ENCODE measurements at places on chromosomes 7 and 10.

- no peak for DNase-seq
Measured at GRCh38 chr10:91980319-91980718, 56.7 kb downstream of the BTAF1 start.

DNA sequence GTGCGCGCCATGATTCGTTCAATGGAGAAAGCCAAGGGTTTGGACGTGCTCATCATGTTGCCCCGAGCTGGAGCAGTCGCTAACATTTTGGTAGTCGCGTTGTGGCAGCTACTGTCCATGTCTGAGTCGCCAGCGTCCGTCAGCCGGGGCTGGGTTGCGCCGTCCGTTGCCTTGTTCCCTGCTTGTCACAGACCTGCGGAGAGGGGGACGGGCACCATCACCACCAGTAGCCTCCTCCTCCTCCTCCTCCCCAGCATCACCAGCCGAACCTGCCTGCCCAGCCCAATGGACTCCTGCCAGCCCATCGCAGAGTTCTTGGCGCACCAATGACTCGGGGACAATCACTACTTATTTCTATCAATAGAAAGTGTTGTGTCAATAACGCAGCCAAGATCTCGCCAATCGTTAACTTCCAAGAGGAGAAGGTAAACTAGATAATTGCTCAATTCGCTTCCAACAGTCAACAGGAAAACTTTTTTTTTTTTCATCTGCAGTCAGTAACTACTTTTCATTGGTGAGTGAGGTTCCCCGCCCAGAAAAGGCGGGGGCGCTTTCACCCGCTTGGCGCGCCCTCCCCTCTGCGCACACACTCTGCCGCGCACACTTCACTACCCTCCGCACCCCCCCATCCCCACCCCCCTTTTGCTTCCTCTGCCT lies at the start of gene FEZF1:
TSS of gene FEZF1 (minus strand) at position 432 of the 657 bp plus-strand sequence. CDS start at position 119, 313 bp downstream.
- no peak for DNase-seq

DNA sequence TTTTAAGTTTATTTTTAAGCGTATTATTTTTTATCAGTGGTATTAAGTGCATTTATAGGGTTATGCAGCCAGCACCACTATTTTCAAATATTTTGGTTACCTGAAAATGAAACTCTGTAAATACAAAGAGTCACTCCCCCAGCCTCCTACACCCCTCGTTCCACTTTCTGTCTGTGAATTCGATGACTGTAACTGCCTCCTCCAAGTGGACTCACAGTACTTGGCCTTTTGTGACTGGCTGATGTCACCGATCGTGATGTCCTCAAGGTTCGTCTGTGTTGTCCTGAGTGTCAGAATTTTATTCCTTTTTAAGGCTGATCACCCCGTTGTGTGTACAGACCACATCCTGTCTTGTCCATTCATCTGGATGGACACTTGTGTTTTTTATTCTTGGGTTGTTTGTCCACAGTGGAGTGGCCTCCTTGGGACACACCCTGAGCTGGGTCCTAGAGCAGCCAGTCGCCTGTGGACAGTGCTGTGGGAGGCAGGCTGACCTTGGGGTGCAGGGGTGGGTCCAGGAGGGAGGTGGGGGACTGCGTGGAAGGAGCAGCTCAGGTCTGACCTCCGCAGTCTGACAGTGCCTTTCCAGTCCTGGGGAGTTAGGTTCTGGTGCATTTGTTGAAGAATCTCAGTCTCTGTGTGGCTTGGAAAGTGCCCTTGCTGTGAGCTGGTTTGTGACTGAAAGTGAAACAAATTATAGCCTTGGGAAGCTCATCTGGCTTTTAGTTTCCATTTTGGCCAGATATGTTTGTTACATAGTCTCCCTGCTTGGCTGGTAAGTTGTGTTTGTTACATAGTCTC lies 6.9 kb downstream of the MTG1 start:
- DNase-seq, result no peak

DNA sequence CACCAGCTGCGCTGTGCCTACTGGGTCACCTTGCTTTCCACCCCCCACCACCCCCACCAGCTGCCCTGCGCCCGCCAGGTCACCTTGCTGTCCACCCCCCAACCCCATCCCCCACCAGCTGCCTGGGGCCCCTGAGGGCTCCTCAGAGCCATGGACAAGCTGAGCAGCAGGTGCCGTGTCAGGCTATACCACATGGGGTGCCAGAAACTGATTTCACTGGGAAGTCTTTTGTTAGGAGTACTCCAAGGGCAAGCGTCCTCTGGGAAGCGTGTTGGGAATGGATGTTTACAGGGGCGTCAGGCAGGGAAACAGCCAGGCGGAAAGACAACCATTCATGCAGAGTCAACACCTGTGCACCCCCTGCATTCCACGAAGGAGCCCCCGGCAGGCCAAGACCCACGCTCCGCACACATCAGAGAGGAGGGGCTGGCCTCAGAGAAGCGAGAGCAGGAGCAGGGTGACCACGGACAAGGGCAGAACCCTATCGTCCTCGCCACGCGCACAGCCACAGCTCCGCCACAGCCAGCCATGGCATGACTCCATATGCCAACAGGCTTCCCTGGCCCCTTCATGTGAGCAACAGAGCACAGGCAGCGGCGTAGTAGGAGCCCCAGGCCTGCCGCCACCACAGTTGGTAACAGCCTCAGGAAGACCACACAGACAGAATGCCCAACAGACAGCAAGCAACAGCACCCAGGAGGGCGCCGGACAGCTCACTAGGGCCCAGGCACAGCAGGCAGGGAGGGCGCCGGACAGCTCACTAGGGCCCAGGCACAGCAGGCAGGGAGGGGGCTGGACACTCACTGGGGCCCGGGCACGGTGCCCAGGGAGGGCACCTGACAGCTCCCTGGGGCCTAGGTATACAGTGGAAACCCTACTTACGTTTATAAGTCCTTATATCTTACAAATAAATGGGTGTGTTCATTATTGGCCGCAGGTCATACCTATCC lies 180.8 kb downstream of the MAD1L1 start:
- no peak for DNase-seq

DNA sequence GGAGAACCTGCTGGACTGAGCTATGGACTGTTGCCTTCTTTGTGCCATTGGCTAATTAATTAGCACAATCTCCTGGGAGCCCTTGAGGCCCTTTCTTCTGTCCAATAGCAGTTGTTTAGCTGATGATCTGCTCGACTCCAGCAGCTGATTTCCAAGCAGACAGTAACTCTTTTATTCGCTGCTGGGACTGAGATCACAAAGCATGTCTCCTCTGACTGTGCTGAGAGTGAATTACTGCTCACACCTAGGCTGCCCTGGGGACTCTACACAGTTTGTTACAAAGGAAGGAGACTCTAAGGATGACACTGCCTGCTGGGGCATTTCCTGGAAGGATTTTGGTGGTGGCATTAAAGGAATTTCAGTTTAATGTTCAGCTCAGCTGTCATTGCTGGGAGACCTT lies 31.4 kb downstream of the CASP7 start:
- no peak for DNase-seq

DNA sequence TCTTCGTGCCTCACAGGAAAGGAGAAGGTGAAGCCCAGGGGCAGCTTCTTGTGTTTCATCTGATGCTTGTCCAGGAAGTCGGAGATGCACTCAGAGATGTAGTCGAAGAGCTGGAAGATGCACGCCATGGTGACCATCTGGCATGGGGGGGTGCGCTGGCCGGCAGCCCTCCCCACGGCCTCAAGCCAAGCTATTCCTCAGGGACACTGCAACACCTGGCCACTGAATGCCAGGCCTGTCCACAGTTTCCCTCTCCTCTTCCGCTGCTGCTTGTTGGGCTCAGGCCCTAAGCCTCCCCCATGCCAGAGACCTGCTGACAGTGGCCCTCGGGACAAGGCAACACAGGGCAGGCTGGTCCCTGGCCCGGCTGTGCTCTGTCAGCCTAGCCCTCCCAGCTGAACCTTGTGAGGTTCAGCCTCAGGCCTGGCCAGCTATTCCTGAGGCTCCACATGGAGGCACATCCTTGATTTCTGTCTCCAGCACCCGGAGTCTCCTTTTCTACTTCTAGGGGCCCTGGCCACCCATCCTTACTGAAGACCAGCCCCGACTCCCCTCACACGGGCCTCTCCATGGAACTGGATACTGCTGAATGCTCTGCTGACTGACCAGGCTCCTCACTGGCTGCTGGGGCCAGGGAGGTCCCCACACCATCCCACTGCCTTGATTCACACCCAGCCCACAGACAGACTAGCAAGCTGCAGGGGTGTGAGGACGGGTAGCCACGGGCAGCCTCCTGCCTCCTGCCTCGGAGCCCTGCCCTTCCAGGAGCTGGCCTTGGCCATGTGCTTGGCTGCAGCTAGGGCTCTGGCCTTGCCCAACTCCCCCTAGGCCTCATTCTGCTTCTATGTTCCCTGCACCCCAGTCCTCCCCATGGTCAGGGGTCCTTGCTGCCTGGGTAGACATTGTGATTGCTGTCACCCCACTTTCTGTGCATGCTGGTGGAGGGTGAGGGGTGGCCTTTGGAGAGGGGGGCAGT lies 10.1 kb upstream of the MYL7 start:
- DNase-seq, result no peak

GRCh38 chr7:15780271-15780670 lies 93.8 kb upstream of the MEOX2 start:
- no peak for DNase-seq

- DNase-seq, result no peak
Measured at GRCh38 chr10:17984056-17984455, 32.3 kb downstream of the SLC39A12 start.

DNA sequence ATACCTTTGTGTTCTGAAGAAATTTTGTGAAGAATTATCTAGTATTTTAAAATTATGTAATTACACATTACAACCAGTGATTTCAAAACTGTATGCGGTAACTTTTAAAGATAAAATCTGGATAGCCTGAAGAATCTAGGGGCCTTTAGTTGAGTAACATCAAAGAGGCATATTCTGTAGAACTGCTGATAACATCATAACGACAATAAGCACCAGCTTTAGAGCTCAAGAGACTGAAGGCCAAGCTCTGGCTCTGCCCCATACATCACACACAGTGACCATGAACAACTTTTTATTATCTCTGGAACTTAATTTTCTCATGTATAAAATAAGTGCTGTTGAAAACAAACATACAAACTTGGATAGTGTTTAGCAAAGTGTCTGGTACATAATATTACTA lies 121.1 kb upstream of the RHOBTB1 start:
- no peak for DNase-seq

DNA sequence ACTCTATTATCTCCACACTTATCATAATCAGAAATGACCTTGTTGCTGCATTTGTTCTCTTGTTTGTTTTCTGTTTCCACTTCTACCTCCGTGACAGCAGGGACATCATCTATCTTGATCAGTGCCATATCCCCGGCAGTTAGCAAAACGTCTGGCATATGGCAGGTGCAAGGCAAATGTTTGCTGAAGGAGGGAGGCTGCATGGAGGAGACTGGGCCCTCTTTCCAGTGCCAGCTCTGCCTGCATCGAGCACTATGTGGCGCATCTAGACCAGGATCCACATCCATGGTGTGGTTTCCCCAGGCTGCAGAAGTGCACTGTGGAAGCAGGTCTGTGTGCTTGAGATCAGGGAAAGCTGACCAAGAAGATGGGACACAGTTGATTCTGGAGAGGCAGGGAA lies 181.2 kb downstream of the KCNMA1 start:
- DNase-seq, result no peak

- DNase-seq, result no peak
Measured at GRCh38 chr7:103888603-103889153, 100.8 kb downstream of the RELN start.

DNA sequence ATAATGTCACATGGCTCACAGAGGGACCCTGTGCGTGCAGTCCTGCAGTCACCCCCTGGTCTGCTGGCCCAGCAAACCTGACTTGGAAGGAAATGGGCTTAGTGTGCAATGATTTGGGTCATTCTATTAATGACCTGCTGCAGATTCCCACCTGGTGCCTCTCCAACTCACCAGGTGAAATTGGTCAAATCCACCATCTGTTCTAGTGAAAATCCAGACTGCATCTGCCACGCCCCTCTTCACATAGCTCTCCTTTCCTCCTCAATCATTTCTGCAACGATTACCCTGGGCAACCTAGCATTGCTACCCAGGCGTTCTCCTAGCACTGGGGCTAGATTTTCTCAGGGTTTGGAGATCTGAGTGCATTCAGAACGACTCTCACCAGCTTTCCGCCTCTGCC lies 29.4 kb downstream of the SRRM3 start:
- no peak for DNase-seq

GRCh38 chr10:8146650-8147049 lies 92.2 kb downstream of the GATA3 start:
- DNase-seq, result peak; percentile 57

DNA sequence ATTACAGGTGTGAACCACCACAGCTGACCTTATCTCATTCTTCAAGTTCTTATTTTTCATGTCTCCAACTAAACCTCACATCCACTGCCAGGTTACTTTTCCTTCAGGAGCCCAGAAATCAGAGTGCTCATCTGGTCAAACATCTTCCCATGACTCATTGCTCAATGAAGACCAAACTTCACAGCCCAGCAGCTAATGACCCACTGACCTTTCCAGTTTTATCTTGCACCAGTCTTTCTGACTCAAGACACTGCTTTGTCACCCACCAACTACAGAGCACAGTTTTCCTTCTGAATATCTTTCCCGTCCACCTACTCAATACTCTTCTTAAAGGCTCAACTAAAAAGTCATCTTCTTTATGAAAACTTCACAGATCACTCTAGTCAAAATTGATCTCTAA lies 245.1 kb downstream of the CHCHD3 start:
- DNase-seq, result no peak

DNA sequence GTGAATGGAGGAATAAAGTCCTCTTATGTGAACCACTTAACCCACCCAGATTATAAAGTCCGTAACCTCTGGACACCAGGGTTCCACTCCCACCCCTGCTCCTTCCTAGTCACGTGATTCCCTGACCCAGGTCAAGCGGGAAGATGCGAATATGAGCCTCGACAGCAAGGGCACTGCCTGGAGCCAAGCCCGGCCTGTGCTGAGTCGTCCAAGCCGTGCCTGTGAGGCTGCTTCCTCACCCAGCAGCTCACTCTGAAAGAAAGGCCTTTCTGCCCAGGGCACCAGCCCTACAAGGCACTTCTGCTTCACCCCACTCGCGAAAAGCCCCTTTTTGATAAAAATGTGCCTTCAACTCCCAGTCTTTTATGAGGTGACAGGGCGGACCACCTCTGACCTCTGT lies 85.8 kb downstream of the CYTH3 start:
- DNase-seq, result no peak

- DNase-seq, result no peak
Measured at GRCh38 chr10:125086691-125087090, 73.7 kb downstream of the CTBP2 start.

DNA sequence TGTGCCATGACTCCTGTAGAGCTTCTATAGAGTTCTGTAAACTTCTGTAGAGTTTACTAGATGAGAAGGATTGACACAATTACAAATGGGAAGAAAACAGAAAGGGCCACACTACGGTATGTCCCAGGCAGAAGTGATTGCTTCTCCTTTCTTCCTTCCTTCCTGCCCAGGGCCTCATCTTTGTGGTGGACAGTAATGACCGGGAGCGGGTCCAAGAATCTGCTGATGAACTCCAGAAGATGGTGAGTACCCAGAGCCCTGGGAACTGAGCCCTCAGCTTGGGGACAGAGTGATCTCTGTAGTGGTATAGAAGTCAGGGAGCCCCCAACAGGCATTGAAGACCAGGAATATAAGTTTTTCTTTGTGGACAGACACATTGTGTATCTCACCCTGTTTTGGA lies 1.7 kb downstream of the ARF5 start:
- DNase-seq, result no peak

GRCh38 chr7:14377646-14378266 lies 388.3 kb upstream of the ETV1 start:
- no peak for DNase-seq
